ENCODE measurements at places on chromosomes 5 and 9. TPM values are rescaled to one million over a fixed set of nuclear protein-coding genes. Genes with fewer than 3 reads are reported as not detected.

DDX4 gene
- not detected for total RNA-seq

C5orf58 gene
- total RNA-seq = not detected

C5 gene
- total RNA-seq = 2.6 TPM

SLC6A18 gene
- total RNA-seq = not detected

PCDHB13 gene
- total RNA-seq = not detected

C9 gene
- total RNA-seq = not detected

INSL4 gene
- not detected for total RNA-seq

LCP2 gene
- not detected for total RNA-seq

LCN10 gene
- not detected for total RNA-seq

IL3 gene
- not detected for total RNA-seq

FOXD1 gene
- 0.53 TPM for total RNA-seq

S100Z gene
- not detected for total RNA-seq

GSN gene
- total RNA-seq = 354 TPM

LHX3 gene
- total RNA-seq = not detected

SPATA31D4 gene
- not detected for total RNA-seq

TNFSF8 gene
- total RNA-seq = not detected

GMCL2 gene
- total RNA-seq = not detected

PLPP7 gene
- total RNA-seq = 14.9 TPM

FAM81B gene
- total RNA-seq = not detected

CDH6 gene
- total RNA-seq = 0.29 TPM

BTNL9 gene
- total RNA-seq = not detected

YIPF5 gene
- total RNA-seq = 105 TPM

STPG3 gene
- not detected for total RNA-seq

All from myometrial cell (primary cell).